KBM-7 (cell line): ENCODE measurements at places on chromosomes 16 and 17.
A peak's percentile ranks its signal among the peaks of the same experiment; 100 is the strongest.

GRCh38 chr17:40596261-40596919, 31.1 kb upstream of the CCR7 start:
- DNase-seq, result peak; percentile 65

GRCh38 chr16:66402166-66402565, 24.9 kb upstream of the BEAN1 start:
- DNase-seq, result no peak

DNA sequence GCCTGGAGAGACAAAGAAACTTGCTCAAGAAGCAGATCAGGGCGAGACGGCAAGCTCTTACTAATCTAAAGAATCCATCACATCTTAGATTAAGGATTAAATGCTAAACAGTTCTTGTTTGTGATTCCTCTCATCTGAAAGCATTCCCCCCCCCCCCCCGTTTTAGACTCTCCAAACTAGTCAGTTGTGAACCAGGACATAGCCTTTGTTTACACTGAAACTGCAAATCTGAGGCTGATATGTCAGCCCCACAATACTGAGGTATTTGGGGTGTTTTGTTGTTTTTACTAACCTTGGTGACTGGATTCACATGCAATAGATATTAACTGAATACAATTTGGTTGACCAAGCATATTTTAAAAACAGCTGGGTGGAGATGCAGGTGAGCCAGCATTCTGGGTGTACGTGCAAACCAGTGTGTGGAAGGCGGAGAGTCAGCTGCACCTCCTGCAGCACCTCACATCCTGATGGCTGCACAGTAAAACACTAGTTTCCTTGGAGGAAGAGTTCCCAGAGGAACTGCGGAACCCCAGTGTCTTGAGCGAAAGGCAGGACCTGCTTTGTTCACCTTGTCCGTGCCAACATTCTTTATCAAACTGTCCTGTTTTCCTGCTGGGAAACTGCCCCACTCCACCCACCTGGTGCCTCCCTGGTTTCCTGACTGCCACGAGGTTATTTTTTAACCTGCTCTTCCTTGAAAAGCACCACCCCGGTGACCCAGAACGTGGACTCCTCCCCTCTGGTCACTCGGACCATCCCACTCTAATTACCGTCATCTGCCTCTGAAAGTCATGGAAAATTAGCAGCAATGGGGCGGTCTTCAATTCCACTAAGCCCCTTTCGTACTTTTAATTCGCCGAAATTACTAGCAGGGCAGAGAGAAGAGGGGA, 1.2 kb upstream of the YPEL2 start:
- no peak for DNase-seq

GRCh38 chr16:58026139-58026704, 668 bp downstream of the MMP15 start:
- DNase-seq, result peak; percentile 49

- no peak for DNase-seq
Observed at GRCh38 chr16:86076606-86077005, 177.6 kb downstream of the IRF8 start.

- no peak for DNase-seq
Observed at GRCh38 chr16:49696414-49697101, 159.4 kb downstream of the ZNF423 start.

DNA sequence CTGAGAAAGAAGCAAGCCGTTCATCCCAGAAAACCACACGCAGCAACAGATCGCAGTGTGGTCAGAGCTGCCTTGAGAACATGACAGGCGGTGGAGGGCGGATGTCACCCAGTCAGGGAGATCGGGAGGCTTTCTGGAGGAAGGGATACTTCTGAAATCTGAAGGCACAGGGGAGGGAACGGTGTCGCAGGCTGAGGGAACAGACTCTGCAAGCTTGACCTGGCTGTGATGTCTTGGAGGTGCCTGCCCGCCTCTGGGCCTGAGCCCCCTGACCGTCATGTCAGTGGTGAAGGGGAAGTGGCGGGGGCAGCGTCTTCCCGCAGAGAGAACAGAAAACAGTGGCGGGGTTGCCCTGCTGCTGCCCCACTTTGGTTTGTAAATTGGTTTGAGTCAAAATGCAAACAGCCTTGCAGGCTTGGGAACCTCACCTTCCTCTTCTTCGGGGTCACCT, 8.1 kb upstream of the ATP2A3 start:
- DNase-seq, result peak; percentile 49

GRCh38 chr17:9071811-9072498, 50.6 kb downstream of the NTN1 start:
- DNase-seq, result no peak

- DNase-seq, result no peak
Observed at GRCh38 chr17:37280841-37281240, 94.9 kb upstream of the C17orf78 start.

DNA sequence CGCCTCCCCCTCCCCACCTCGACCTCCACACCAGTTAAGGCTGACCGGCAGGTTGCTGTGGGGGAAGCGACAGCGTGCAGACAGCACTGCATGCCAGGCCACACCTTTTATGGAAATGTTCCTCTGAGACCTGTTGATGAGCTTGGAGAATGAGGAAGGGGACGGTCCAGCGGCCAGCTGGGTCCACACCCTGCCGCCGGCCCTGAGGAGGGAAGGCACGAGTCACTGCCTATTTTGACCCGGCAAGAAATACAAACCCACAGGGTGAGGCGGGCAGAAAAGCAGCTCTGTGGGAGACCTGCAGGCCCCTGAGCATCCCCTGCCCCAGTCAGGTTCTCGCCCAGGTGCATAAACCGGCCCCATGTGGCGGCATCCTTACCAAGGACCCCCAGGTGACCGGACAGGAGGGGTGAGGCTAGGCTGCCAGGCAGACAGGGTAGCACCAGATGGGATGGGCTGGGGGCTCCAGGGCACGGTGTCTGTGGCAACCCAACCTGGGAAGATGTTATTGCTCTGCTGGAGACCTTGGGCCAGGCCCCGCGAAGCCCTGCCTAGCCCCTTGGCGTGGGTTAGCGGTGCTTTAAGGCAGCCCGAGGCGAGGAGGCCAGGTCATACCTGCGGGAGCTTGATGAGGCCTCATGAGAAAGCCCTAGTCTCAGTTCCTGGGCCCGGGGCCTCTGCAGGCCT, 12.7 kb downstream of the NATD1 start:
- no peak for DNase-seq

GRCh38 chr16:2323701-2324100, 16.8 kb downstream of the ABCA3 start:
- no peak for DNase-seq

DNA sequence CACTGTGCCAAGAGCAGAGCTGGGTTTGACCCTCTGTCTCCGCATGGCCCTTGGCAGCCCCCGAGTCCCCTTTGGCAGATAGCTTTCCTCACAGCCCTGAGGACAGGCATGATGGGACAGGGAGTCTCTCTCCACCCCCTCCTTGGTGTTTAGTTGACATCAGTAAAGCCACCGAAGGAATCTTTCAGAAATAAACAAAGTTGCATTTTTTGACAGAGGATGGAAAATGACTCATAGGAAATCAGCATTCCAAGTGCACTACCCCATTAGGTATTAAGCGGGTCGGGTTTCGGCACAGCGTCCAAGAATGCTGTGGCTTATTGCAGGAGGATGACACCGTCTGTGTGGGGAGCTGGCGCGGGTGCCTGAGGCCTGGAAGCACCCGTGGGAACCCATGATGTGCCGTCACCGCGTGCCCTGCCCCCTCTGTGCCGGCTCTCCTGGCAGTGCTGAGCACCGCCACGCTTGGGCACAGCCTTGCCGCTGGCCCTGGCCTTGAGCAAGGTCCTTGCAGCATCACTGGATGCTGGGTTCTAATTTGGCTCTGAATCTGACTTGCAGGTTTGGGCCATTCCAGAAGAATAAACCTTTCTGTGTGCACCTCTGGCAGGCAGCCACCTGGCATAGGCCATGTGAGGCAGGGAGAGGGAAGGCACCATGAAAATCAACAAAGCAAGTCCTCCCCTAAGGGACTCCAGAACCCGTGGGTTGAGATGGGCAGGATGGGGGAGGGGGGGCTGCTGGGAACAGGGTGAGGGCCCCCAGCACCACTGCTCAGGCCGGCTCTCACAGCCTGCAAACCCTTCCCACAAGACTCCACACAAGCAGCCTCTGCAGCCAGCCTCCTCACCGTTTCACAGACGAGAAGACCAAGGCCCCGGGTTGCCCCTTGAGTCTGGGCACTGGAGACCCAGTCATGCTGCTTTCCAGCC, 50.5 kb upstream of the ZNF469 start:
- no peak for DNase-seq

DNA sequence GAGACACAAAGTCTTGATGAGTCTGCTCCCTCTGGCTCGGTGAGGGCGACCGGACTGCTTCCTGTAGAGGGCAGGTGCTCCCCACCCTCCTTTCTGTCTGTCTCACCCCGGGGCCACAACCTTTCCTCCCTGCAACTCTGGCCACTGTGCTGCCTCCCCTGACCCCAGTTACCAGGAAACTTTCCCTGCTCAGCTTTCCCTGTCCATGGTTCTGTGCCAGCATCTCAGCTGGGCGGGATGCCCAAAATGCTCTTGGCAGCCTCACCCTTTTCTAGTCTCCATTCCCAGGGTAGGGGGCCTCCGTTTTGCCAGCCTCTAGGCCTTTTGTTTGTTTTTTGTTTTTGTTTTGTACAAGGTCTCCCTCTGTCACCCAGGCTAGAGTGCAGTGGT, 1.4 kb downstream of the PLD2 start:
- no peak for DNase-seq

- DNase-seq, result no peak
Observed at GRCh38 chr17:69286257-69286656, 40.7 kb downstream of the ABCA5 start.

DNA sequence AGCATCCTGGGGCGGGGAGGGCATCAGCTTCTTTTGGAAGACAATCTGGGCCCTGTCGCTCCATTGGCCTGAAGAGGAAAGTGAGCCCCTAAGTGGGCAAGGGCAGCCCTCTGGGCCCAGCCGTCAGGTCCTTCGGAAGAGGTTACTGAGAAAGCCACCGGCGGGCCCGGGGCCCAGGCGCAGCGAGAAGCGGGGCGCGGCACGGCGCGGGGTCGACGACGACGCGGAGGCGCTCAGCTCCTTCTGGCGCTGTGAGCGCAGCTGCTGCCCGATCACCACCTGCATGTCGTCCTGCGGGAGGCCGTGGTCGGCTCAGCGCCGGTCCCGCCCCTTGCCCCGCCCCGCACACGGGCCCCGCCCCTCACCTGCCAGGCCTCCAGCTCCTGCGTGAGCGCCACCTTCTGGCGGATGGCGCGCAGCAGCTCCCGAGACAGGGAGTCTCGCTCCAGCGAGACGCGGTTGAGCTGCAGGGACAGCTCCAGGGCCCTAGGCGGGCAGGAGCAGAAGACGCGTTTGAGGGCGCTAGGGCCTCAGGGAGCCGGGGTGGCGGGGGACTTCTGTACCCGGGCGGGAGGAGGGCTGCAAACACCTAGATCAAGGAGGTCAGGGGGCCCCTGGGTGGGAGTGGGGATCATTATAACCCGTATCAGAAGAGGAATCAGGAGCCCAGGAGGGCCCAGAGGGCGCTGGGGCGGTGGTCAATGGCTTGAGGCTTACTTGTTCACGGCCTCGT, 4.3 kb downstream of the THOC6 start:
- DNase-seq, result peak; percentile 81

GRCh38 chr17:79038545-79039135, 14.7 kb downstream of the C1QTNF1 start:
- no peak for DNase-seq

DNA sequence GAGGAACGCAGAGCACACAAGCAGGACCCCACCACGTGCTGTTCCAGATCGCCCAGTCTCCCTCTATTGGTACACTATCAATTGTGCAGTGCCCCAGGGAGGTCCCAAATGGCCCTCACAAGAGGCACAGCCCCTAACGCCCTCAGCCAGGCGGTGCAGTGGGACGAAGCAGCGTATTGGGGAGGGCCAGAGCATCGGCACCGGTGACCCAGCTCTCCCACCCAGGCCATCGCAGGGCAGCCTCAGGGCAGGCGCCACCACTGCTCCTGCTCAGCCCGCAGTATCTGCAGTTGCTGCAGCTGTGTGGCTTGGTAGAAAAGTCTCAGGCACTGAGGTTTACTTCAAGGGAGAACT, 5.9 kb upstream of the FAAP100 start:
- no peak for DNase-seq

DNA sequence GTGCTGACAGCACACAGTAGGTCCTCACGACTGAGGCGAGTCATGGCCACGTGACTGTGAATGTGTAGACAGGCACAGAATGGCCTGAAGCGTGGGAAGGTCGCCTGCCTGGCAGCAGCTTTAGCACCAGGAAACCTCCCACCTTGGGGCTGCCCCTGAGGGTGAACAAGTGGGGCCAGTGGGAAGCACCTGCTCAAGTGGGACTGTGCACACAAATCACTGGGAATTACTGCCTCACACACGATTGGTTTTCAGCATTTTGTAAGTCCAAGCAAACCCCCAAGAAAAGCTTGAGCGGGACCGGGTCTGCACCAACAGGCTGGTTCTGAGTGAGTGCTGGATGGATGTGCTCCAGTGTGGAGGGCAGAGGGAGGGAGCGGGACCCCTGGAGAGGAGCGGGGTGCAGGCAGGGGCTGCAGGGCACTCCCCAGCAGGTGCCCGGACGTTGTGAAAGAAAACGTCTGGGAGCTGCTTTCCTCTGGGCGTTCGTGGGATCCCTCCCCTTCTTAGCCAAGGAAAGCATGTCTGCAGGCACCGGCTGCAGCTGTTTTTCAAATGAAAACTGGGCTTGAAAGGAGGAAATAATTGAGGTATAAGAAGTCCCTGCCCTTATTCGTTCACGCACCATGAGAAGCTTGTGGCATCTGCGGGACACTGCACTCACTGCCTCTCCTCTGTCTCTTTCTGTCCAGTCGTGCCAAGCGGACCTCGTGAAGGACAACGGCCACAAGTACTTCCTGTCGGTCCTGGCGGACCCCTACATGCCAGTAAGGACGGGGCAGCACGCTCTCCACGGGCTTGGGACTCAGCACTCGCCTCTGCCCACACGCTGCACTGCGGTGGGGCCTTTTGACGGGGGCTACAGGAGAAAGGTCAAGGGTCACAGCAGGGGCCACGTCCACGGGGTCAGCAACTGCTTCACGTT, 111.7 kb upstream of the CHMP6 start:
- DNase-seq, result no peak

DNA sequence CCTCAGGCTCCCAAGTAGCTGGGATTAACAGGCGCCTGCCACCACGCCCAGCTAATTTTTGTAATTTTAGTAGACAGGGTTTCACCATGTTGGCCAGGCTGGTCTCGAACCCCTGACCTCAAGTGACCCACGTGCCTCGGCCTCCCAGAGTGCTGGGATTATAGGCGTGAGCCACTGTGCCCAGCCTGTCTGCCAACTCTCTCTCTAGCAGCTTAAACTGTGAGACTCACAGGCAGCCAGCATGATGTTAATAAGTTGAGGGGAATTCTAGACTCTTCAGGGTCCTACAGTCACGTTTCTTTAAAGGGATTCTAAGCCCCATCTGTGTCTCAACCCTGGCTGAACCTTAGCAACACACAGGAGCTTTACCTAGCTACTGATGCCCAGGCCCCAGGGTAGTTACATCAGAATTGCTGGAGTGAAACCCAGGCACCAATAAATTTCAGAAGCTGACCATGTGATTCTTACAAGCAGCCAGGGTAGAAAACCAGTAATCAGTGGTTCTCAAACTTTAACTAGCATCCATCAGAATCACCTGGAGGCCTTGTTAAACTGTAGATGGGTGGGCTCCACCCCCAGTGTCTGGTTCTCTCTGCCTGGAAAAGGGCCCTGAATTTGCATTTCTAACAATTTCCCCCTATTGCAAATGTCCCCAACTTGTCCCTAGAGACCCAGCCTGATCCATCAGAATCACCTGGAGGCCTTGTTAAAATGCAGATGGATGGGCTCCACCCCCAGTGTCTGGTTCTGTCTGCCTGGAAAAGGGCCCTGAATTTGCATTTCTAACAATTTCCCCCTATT, 30.7 kb downstream of the GPRC5B start:
- DNase-seq, result no peak
